ENCODE measurements at places on chromosomes 6 and 20. TPM values are rescaled to one million over a fixed set of nuclear protein-coding genes. Genes with fewer than 3 reads are reported as not detected.
A peak's percentile ranks its signal among the peaks of the same experiment; 100 is the strongest.

DNA sequence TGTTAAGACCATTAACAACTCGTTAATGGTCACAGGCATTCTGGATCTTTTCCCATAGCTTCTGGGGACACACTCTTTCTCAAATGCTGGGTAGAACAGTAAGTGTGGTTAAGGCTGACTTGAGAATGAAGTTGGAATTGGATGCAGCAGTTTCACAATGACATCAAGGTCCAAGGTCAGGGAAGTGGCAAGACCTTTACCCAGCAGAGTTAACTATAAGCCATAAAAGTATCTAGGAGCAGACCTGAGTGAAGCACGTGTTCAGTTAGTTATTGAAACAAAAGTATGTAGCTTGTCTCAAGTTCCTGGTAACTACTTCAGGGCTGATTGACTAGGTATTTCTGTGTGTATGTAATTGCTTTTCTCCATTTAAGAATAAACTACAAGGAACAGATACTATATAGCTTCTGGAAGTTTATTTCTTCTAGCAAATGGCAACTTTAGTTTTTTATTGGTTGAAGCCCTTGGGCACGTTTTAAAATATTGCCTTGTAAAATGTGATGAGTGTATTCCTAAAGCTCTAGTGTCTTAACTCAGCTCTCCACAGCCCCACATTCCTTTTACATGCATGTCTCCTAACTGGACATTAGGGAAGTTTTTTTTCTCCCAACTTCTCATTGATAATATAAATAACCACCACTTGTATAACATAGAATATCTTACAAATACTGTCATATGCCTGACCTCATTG, 479.0 kb upstream of the CITED2 start:
- peak; percentile 35 for DNase-seq

Gene SPAG4
- 38.5 TPM for total RNA-seq

GRCh38 chr6:129638055-129638684, 71.8 kb downstream of the ARHGAP18 start:
- no peak for DNase-seq

- DNase-seq = no peak
These were observed 35.8 kb downstream of the MEP1A start for GRCh38 chr6:46828939-46829338.

DNA sequence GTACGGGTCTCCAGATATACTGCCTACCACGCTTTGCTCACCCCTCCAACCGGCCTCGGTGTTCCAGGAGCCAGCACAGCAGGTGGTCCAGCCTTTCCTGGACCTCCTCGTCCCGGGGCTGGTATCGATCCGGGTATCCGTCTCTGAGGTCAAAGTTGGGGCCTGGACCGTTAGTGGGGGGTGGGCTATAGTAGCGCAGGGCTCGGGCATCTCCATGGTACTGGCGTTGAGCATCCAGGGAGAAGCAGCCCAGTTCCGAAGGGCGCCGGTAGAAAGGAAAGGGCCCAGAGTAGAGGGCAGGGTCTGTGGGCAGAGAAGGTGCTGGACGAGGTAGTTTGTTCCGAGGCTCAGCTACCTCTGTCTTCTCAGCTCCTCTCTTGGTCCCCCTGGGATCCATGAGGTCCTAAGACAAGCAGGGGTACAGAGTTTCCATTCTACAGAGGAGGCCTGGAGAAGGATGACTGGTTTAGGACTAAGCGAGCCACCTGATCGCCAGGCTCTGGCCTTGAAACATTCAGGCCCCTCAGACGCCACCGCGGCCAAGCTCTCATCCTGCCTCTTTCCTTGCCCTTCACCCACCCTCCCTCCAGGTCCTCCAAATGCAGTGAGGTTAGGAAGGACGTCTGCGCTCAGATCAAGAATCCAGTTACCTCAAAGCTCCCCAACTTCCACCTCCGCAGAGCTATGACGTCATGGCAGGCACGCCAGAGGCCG, 502 bp downstream of the DXO start:
- no peak for DNase-seq

Gene RAB44
- not detected for total RNA-seq

DNA sequence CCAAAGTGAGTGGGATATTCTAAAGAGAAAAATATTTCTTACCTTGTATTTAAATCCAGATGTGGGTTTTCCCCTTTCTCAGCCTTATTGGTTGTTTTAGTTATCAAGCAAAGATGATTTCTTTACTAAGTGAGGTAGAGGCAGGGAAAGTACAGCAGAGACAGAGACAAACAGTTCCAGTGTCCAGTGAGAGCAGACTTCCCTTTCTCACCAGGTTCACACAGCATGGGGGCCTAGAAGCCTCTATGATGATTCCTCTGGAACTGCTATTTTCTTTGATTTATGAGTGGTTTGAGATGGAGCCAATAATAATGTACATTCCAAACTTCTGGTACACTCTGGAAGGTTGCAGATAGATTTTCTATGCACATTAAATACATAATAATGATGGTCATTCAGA, 234.0 kb upstream of the MARCKS start:
- DNase-seq = no peak

Gene NOX3
- total RNA-seq = not detected

GRCh38 chr20:31764641-31765305, 25.7 kb downstream of the TPX2 start:
- DNase-seq = peak; percentile 33

DNA sequence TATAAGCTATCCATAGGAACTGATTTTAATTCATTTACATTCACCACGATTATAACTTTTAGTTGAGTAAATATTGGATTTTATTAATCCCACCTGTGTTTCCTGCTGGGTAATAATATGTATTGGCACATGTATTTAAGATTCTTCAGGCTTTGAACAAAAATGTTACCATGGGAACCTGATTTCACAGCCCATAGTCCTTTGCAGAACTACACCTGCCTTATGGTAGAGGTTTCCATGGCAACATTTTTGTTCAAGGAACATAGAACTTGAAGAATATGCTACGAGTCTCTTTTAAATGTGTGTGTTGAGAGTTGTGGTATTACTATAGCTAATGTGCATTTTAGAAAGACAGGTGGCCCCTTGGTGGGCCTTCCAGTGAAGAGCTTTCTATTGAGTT, 317.4 kb downstream of the SAMD5 start:
- no peak for DNase-seq

Gene DOK5
- not detected for total RNA-seq

GRCh38 chr20:17872959-17873358, 95.6 kb downstream of the SNX5 start:
- no peak for DNase-seq

- no peak for DNase-seq
These were observed 108.1 kb upstream of the DUSP22 start for GRCh38 chr6:184161-184700.

Gene OSTM1
- 63.0 TPM for total RNA-seq

GRCh38 chr6:65161661-65162060, 545.4 kb downstream of the EYS start:
- DNase-seq = no peak

DNA sequence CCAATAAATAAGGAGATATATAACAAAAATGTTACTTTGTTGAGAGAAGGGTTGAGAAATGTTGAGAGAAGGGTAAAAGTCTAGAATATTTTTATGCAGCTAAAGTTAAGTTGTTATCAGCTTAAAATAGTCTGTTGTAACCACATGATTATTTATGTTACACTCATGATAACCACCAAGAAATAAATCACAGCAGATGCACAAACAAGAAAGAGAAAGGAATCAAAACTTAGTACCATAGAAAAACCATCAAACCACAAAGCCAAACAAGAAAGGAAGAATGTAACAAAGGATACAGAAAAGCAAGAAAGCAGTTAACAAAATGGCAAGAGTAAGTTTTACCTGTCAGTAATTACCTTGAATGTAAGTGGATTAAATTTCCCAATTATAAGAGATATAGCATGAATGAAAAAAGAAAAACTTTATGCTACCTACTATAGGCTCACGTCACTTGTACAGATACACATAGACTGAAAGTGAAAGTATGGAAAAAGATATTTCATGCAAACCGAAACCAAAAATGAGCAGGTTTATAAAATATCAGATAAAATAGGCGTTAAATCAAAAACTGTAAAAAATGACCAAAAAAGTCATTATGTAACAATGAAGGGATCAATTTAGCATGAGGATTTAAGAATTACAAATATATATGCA, 93.6 kb downstream of the STXBP5 start:
- DNase-seq = peak; percentile 10

Gene NR2E1
- not detected for total RNA-seq

DNA sequence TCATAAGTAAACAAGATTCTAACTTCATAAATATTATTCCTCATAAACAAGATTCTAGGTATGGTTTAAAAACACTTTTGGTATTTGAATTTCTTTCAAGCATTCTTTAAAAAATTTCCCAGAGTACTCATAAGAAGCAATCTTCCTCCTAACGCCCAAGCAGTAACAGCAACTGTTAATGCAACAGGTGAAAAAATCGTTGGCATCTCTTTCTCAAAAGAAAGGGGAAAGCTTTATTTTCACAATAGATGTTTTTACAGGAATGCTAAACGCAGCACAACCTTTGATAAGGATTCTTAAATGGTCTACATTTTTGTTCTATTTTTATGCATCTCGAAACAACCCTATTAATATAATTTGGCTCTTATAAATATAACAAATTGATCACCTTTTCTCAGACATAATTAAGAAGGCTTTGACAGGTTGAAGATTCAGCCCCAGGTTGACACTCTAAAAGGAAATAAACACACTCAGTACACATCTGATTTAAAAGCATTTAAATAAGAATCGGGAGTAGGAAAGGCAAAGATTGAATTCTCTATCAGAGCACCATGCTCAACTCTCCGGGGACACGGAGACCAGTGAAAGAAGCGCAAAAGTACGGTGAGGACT, 634 bp downstream of the AHI1 start:
- no peak for DNase-seq

DNA sequence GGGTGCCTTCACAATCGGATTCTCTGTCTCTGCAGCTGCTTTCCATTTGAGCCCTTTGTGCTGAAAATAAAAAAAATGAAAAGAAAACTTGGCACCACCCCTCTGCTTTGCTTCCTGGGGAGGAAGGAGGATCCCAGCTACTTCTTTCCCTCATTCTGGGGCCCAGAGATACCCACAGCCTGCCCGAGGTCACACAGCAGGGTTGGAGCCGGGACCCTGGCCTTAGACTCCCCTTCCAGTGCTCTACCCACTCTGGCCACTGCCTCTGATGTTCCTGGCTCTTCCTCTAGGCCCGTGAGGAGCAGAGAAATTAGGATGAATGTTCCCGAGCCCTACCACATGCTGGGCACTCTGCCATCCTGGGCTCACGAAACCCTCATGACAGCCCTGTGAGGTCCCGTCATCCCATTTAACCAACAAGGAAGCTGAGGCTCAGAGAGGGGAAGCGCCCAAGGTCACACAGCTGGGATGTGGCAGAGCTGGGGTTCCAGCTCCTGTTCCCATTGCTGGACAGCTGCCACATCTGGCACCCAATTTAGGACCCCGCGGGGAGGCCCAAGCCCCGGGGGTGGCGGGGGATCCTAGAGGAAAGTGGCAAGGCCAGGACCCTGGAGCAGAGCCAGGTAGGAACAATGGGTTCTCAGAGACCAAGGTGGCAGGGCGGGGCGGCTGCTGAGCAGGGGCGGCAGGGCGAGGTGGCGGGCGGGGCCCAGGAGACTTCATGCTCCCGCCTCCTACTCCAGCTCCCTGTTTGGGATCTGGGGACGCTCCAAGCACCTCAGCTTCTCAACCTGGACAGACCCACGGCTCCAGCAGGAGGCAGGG, 76.6 kb downstream of the CEBPB start:
- peak; percentile 98 for DNase-seq

Gene HECA
- 15.2 TPM for total RNA-seq

Gene CUTA
- 282 TPM for total RNA-seq

DNA sequence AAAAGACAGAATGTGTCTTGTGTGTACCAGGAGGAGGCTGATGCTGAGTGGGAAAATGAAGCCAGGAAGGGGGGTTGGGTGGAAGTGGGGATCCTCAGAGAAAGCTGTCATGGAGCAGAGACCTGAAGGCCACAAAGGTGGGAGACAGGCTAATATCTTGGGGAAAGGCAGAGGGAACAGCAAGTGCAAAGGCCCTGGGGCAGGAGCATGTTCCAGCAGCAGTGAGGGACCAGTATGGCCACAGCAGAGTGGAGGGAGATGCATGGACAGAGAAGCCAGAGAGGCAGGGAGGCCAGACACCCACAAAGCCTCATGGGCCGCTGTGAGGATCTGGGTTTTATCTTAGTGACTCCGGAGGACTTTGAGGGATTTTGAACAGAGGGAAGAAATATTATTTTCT, 254.2 kb upstream of the SULF2 start:
- no peak for DNase-seq

DNA sequence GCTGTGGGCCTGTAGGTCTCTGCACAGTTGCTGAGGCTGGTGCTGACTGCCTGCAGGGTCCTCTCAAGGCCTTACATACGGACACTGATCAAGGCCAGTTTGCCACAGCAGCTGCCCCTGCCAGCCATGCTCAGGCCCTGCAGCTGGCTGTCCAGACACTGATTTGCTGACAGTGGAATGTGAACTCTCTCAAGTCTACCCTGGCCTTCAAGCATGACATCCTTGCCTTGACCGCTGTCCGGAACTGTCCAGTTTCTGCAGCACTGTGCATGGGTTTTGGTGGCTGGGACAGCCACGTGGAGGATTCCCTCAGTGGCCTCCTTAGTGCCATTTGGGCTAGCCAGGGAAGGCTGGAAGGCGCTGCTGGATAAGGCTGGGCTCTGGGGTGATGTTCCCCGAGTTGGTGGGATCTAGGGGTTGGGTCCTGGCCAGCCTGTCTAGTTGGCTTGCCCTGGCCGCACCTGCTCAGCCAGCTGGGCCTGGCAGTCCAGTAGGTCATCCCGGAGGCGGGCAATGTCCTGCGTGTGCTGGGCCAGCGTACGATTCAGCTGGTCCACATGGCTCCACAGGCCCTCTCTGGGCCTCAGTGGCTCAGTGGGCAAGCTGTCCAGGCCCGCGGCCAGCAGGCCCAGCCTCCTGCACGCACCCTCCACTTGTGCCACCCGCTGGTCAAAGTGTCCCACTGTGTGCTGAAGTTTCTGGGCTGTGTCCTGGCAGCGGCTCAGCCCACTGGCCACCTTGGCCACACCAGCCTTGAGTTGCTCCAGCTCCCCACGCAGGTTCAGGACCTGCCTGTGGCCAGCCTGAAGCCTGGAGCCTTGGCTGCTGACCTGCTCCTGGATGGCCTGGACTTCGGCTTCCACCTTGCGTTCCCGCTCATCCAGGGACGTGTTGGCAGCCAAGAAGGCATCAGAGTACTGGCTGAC, 5.5 kb downstream of the EMILIN3 start:
- DNase-seq = no peak

DNA sequence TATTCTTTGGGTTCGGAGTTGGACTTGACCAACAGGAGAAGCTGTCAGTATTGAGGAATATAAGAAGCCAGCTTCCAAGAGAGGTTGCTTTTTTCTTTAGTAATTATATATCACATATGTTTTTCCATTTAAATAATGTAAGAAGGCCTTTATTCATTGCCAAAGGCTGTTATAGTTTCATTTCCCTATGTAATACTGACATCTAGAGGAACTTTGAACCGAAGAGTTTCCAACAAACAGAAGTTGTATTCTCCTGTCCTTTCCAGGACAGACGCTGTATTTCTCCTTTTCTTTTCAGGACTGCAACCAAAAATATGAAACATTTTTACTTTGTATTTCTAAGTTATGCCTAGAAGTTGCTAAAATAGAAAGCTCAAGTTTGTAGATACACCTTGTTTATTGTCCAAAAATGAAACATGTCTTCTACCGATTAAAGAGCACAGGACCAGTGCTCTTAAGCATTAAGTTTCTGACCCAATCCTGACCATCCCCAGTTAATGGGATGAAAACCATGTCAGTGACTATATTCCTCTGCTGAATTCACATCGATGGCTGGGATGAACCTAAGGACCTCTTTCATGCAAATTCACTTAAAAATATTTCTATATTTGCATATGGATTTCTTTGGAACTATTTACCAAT, 55.1 kb downstream of the MYLK4 start:
- DNase-seq = peak; percentile 48

GRCh38 chr6:14858808-14859207, 387.1 kb upstream of the JARID2 start:
- no peak for DNase-seq

Gene TNXB
- total RNA-seq = 0.20 TPM
